ENCODE measurements at places on chromosomes 1 and 21.

- no peak for DNase-seq
These were observed 209.8 kb downstream of the TPR start for GRCh38 chr1:186165303-186165702.

DNA sequence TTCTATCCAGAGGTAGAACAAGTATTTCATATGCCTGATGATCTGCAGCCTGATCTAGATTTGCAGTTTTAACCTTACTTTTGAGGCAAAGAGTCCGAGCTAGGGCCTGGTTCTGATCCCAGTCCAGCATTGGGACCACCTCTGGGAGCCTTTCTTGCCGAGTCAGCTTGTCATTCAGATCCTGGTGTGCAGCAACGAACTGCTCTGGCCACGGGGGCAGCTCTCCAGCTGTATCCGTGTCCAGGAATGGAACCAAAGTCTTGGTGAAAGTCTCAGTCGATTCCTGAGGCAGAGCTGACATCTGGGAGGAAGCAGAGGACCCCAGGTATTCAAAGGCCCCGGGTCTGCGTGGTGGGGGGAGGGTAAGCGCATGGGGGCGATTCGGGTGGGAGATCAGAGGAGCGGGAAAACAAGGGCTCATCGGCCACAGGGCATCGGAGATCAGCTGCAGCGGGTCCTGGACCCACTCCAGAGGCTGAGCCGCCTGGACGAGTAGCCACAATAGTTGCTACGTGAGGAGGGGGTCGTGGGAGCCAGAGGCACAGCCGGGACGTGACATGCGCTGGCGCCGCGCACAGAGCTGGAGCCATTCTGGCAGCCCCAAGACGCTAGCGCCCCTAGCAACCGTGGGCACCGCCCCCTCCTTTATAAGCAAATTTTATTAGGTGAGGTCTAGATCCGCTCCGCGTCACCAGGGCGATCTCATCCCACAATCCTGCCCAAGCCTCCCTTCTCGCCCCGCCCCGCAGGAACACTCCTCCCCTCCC lies 32.4 kb upstream of the BSDC1 start:
- no peak for DNase-seq

GRCh38 chr21:33021667-33022066 lies 4.1 kb upstream of the OLIG2 start:
- no peak for DNase-seq

GRCh38 chr1:181369416-181369815 lies 113.9 kb upstream of the CACNA1E start:
- no peak for DNase-seq

DNA sequence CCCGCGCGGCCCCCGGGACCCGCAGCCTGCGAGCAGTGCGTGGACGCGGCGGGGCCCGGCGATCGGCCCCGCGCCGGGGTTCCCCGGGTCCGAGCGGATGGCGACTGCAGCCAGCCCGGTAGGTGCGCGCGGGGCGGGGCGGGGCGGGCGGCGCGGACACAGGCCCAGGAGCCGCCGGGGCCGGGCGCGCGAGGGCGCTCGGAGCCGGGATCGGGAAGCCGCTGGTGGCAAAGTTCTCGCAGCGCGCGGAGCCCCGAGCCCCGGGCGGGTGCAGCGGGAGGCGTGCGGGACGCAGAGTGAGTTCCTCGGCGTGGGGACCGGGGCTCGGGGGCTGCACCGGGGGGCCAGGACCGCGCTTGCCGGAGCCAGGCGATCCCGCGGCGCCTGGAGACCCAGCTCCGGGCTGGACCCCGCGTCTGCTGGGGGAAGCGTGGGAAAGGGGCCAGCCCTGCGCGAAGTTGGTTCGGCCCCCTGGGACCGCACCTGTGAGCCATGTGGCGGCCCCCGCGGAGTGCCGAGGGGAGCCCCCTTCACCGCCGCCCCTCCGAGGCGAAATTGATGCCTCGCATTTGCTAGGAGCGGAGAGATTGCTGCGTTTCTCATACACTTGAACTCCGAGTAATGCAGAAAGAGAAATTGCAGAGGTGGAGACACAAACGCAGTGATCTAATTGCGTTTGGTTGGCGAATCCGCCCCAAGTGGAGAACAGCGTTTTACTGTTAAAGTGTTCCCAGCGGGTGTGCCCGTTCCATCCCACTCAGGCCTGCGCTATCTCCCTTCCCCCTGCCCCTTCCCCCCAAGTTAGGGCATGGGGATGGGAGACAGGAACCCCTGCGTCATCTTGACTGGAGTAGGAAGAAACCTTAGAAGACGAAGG lies 228.9 kb upstream of the TMEM51 start:
- DNase-seq, result peak; percentile 55

- DNase-seq, result no peak
These were observed 101.4 kb downstream of the UBE2U start for GRCh38 chr1:64304823-64305222.
